Activated T-helper 1 cell treated with anti-CD3 and anti-CD28 coated beads, Interleukin-12 subunit alpha, Interleukin-12 subunit beta, Interleukin-2, Interleukin-4 antibody, amounts not matched to agents 30 ng/mL and 10 ng/mL and 1 ng/mL, durations not matched to agents 14 hours and 24 hours and 36 hours (primary cell): ENCODE measurements at places on chromosomes 6 and 20. TPM values are rescaled to one million over a fixed set of nuclear protein-coding genes. Genes with fewer than 3 reads are reported as not detected.

- no peak for DNase-seq
- H3K4me1 ChIP-seq: no peaks in the 10 kb centered on the region
- H3K4me3 ChIP-seq: no peak overlapping the region
- peaks cover 4% of the 10 kb centered on the region for H3K36me3 ChIP-seq
Measured at GRCh38 chr6:5653801-5654200, 352.9 kb downstream of the NRN1 start.

- no peaks in the 10 kb centered on the region for H3K4me1 ChIP-seq
- H3K36me3 ChIP-seq: peaks cover 8% of the 10 kb centered on the region
- no peaks in the 10 kb centered on the region for H3K27me3 ChIP-seq
- DNase-seq: no peak
- no peak overlapping the region for H3K4me3 ChIP-seq
Measured at GRCh38 chr20:35368666-35369423, 42.9 kb downstream of the UQCC1 start.

DNA sequence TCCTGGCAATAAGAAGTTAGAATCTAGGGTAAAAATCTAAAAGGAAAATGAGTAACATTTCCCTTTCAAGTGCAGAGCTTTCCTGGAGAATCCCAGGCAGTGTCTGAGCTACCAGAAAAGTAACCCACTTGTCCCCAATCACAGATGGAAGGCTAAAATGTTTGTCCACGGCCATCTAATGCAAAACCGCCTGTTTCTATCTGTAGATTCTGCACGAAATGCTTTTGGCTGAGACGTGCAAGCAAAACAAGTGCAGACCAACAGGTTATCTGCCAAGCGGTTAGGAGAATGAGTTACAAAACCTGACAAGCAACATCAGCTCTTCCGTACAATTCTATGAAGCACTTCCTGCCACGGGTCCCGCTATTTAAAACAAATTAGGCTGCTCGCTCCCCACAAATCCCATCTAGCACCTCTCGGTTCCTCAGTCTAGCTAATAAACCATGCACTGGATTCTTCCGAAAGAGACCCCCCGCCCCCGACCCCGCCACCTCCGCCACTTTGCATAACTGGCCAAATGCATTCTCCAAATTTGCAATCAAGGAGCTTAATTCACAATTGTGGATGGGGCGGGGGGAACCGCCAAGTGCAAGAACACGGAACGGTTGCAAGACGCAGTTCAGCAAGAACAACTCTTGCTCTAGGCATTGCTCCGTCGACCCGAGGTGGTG, 1.4 kb downstream of the ELOVL5 start:
- DNase-seq: no peak
- peaks cover 24% of the 10 kb centered on the region for H3K36me3 ChIP-seq
- H3K4me1 ChIP-seq: peaks cover 58% of the 10 kb centered on the region

DNA sequence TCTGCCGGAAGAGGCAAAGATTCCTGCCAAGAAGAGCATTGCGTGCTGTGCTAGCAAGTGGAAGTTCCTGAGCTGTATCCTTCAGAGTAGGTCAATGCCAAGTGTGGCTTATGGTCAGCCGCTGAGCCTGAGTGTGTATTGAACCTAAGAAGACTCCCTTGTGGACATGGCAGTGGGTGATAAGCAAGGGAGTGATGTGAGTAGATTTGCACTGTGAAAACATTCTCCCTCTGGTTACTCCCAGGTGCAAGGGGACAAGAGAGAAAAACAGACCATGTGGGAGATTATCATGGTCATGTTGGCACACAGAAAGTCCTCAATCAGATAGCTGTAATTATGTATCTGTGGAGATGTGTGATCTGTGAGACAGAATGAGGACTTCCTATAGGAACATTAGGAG, 6.1 kb upstream of the TMEM74B start:
- H3K36me3 ChIP-seq: no peaks in the 10 kb centered on the region
- no peak overlapping the region for H3K27ac ChIP-seq
- no peak for DNase-seq

DNA sequence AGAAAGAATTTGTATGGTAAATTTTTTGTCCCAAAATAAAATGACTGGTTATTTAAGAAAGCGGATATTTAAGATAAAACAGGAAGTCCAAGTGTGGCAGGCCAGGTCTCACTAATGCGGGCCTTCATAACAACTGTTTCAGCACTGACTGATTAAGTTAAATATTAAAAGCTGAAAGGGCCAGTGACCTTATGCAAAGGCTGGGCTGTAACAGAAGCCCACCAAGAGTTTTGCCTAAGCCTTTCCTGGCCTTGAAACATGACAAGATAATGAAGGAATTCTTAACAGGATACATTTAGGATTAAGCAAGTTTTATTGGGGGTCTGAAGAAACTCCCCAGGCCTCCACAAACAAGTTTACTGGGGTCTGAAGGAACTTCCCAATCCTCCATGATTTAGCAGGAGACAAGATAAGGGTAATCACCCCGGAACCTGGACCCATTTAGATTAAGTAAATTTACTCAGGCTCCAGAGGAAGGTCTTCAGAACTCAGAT, 36.3 kb downstream of the ZNF133 start:
- no peaks in the 10 kb centered on the region for H3K4me1 ChIP-seq
- no peaks in the 10 kb centered on the region for H3K36me3 ChIP-seq
- no peak overlapping the region for H3K4me3 ChIP-seq
- H3K27ac ChIP-seq: no peak overlapping the region
- peaks cover 6% of the 10 kb centered on the region for H3K27me3 ChIP-seq
- no peak for DNase-seq

GRCh38 chr6:12968839-12969558, 252.4 kb downstream of the PHACTR1 start:
- DNase-seq: no peak
- peaks cover 38% of the 10 kb centered on the region for H3K27me3 ChIP-seq
- H3K4me3 ChIP-seq: no peak overlapping the region

- H3K4me1 ChIP-seq: no peaks in the 10 kb centered on the region
- no peaks in the 10 kb centered on the region for H3K36me3 ChIP-seq
- no peaks in the 10 kb centered on the region for H3K27me3 ChIP-seq
- no peak overlapping the region for H3K4me3 ChIP-seq
- DNase-seq: no peak
Measured at GRCh38 chr6:153849072-153849779, 189.8 kb upstream of the OPRM1 start.

DNA sequence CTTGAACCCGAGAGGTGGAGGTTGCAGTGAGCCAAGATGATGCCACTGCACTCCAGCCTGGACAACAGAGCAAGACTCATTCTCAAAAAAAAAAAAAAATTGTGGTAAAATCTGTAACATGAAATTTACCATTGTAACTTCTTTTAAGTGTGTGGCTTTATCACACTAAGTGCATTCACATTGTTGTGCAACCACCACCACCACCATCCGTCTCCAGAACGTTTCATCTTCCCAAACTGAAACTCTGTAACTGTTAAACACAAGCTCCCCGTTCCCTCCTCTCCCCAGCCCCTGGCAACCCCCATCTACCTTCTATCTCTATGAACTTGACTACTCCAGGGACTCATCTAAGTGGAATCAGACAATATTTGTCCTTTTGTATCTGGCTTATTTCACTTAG, 29.7 kb downstream of the PDRG1 start:
- DNase-seq: no peak
- H3K4me1 ChIP-seq: no peaks in the 10 kb centered on the region
- peaks cover 18% of the 10 kb centered on the region for H3K27me3 ChIP-seq
- H3K27ac ChIP-seq: no peak overlapping the region

DNA sequence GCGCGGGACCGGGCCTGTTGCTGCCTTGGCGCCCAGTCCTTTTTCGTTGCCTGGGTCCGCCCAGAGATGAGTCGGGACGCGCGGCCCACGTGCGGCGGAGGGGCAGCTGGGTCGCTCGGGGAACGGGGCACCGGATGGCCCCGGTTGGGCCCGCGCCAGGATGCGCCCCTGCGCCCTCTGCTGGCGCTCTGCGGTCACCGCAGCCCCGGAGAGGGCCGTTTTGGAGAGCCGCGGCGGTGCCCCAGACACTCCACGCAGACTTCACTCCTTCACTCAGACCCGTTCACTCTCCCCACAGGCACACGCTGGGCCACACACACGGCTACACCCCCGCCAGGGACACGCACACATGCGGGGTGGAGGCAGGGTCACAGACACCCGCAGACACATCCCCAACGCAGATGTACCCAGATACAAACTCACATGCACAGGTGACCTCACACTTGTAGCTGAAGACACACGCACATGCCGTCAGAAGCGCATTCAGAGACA, 38.8 kb downstream of the SRC start:
- peaks cover 3% of the 10 kb centered on the region for H3K36me3 ChIP-seq
- peak overlapping the region; percentile 84 for H3K4me3 ChIP-seq
- H3K4me1 ChIP-seq: peaks cover 6% of the 10 kb centered on the region
- peaks cover 9% of the 10 kb centered on the region for H3K27me3 ChIP-seq
- peak; percentile 78 for DNase-seq
- H3K27ac ChIP-seq: no peak overlapping the region

DNA sequence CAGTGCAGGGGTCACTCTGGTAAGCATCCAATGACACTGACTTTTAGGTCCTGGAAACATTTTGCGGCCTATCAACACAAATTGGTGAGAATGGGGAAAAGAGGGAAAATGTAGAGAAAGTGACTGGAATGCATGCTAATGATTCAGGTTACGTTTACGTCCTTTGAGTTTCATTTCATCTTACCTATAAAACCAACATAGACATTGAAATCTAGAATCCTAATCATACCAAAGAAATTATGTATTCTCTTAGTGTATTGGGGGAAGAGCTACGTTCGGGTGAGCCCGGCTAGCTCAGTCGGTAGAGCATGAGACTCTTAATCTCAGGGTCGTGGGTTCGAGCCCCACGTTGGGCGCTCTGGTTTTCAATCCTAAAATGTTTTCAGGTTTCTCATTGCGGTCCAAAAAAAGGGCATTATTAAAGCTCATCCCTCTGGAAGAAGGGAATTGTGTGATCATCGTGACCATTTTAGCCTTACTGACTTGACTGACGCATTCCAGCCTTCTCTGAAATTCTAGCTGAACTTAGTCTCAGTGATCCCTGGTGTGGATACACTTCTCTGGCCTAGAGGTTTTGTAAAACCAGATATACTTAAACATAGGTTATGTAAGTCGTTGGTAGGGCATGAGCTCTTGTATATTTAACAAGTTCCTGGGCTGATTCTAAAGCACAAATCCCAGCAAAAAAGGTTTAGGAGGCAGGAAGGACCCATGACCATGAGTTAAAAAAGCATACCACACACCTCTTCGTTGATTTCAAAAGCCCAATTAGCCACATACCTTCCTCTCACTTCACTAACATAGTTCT, 18.3 kb downstream of the HMGN4 start:
- H3K36me3 ChIP-seq: no peaks in the 10 kb centered on the region
- H3K4me3 ChIP-seq: peak overlapping the region; percentile 15
- peak overlapping the region; percentile 60 for H3K27ac ChIP-seq
- DNase-seq: no peak
- H3K4me1 ChIP-seq: peaks cover 6% of the 10 kb centered on the region
- peaks cover 8% of the 10 kb centered on the region for H3K27me3 ChIP-seq

DNA sequence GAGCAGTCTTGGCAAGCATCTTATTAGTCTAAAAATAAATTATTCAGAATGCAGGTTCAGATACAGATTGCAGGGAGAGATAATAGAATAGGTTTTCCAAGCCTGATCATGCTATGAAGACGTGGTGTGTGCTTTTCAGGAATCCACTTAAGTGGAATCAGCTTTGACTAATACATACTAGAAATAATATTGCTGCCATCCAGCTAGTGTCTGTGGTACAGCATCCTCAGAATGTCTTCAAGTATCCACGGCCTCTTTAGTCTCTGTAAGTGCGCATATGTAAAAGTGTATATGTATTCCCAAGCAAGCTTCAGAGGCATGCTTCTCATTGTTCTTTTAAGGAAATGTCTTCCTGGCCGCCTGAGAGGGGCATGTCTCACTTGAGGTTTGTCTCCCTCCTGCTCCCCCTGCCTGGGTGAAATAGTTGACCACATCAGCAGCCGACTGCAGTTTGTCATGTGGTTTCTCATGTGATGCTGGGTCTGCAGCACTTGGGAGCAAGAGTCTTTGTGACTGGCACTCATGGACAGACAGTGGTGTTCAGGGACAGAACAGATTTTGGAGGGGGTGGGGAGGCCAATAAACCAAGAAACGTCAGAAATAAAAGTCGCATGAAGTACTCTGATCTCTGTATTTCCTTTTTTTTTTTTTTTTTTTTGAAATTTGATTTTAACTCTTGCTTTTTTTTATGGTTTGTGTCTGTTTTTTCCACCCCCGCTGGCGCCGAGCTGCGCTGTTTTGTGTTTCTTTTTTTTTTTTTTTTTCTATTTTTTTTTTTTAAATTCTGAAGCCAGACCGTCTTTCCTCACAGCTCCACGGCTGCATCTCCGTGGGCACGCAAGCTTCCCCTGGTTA, 150.8 kb downstream of the PRL start:
- peaks cover 20% of the 10 kb centered on the region for H3K4me1 ChIP-seq
- H3K27ac ChIP-seq: no peak overlapping the region
- H3K4me3 ChIP-seq: peak overlapping the region; percentile 45
- H3K36me3 ChIP-seq: no peaks in the 10 kb centered on the region
- peaks cover 26% of the 10 kb centered on the region for H3K27me3 ChIP-seq
- DNase-seq: no peak

GRCh38 chr6:64081453-64081852, 445.9 kb downstream of the PHF3 start:
- no peak overlapping the region for H3K4me3 ChIP-seq
- DNase-seq: no peak
- no peaks in the 10 kb centered on the region for H3K4me1 ChIP-seq
- H3K36me3 ChIP-seq: no peaks in the 10 kb centered on the region
- H3K27ac ChIP-seq: no peak overlapping the region
- H3K27me3 ChIP-seq: no peaks in the 10 kb centered on the region

DNA sequence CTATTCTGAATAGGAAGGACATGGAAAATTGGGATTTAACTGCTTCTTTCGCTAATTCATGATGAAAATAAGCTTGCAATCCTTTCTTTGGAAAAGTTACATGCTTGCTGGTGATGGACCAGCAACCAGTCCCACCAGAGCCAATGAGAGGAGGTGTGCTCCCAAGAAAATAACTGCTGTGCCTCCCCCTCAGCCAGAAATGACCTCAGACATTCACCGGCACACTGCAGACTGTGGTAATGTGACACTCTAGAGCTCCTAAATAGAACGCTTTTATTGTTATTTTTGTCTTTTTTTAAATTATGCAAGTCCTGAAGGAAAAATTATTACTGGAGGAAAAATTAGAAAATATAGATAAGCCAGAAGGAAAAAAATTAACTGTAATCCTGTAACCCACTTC, 2.6 kb downstream of the PYGB start:
- H3K4me3 ChIP-seq: peak overlapping the region; percentile 45
- H3K4me1 ChIP-seq: peaks cover 43% of the 10 kb centered on the region
- peaks cover 2% of the 10 kb centered on the region for H3K36me3 ChIP-seq
- H3K27ac ChIP-seq: no peak overlapping the region

- no peaks in the 10 kb centered on the region for H3K36me3 ChIP-seq
- no peak for DNase-seq
- H3K27ac ChIP-seq: no peak overlapping the region
- H3K27me3 ChIP-seq: peaks cover 62% of the 10 kb centered on the region
Measured at GRCh38 chr6:46490425-46491200, 636 bp downstream of the RCAN2 start.

GRCh38 chr6:155158030-155158843, 105.6 kb upstream of the CLDN20 start:
- peaks cover 50% of the 10 kb centered on the region for H3K36me3 ChIP-seq
- no peak for DNase-seq
- peak overlapping the region; percentile 41 for H3K4me3 ChIP-seq
- peak overlapping the region; percentile 80 for H3K27ac ChIP-seq
- peaks cover 2% of the 10 kb centered on the region for H3K27me3 ChIP-seq

GRCh38 chr20:56974499-56975250, 291.8 kb downstream of the BMP7 start:
- H3K4me3 ChIP-seq: no peak overlapping the region
- no peaks in the 10 kb centered on the region for H3K36me3 ChIP-seq
- no peak for DNase-seq
- H3K27ac ChIP-seq: no peak overlapping the region
- H3K27me3 ChIP-seq: peaks cover 23% of the 10 kb centered on the region
- no peaks in the 10 kb centered on the region for H3K4me1 ChIP-seq

LY6G5C gene
- total RNA-seq: 4.7 and 4.9 TPM in 2 replicates

TMEM170B gene
- 0.78 and 0.86 TPM in 2 replicates for total RNA-seq

TXLNB gene
- 0.08 TPM in 1 of 2 replicates, not detected in the other for total RNA-seq

EMILIN3 gene
- 0.65 and 0.69 TPM in 2 replicates for total RNA-seq
